ENCODE measurements at places on chromosomes 2 and 18.

- DNase-seq = no peak
These were observed 6.3 kb downstream of the PDCD1 start for GRCh38 chr2:241852116-241852980.

DNA sequence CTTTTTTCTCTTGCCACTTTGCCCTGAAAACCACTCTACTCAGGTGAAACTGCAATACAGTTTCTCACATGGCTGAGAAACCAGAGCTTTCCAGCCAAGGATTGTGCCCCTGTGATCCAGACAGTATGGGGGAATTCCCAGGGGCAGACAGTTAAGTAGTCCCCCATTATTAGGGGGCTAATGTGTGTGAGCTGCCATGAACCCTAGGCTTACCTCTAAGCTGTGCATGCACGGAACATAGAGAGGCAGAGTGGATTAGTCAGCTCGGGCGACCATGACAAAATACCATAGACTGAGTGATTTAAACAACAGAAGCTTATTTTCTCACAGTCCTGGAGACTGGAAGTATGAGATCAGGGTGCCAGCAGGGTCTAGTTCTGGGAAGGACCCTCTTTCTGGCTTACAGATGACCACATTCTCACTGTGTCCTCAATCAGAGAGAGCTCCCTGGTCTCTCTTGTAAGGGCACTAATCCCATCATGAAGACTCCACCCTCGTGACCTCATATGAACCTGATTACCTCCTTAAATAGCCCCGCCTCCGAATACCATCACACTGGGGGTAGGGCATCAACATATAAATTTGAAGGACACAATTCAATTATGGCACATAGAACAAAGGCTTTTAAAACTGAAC lies 215.1 kb downstream of the EIPR1 start:
- no peak for DNase-seq

DNA sequence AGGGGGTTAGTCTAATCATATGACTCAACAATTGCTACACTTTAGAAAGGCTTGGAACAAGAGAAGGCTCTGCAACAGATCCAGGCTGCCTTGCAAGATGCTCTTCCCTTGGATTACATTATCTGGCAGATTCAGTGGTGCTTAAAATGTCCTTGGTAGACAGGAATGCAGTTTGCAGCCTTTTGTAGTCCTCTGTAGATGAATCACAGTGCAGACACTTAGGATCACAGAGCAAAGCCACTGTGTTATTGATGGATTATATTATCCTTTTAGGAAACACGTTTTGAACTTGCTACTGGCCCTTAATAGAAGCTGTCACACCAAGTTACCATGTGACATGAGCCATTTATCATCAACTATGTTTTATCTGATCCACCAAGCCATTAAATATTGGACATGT lies 152.2 kb downstream of the CBLN2 start:
- no peak for DNase-seq

DNA sequence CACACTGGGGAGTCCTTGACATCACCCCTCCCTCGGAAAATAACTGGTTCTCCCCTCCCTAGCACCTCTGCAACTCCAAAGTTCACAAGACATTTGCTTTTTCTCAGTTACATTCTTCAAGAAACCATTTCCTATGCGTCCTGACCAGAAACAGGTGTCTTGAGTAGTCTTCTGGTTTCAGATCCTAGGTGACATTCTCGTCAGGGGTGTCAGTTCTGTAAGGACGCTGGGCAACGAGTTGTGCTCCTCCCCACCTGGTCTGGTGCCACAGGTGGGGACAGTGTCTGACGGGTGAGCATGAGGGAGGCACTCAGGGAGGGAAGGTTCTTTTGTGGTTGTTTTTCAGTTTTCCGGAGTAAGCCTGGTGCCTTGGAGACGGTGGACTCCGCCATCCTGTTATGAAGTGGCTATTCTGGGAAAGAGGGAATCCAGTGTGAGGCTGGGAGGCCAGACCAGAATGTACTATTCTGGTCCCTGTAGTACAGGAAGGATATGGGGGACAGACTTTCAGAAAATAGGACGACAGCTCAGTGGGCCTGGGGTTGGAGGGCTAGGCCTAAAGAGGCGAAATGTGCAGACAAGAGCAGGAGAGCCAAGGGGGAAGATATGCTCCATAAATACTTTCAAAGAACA lies 50.6 kb downstream of the EPAS1 start:
- DNase-seq = no peak

GRCh38 chr2:230866756-230867523 lies 2.2 kb downstream of the ITM2C start:
- DNase-seq = no peak

- no peak for DNase-seq
These were observed 619 bp upstream of the FAM168B start for GRCh38 chr2:131093696-131094462.

GRCh38 chr2:98867539-98868309 lies 68.3 kb downstream of the CRACDL start:
- DNase-seq = no peak

DNA sequence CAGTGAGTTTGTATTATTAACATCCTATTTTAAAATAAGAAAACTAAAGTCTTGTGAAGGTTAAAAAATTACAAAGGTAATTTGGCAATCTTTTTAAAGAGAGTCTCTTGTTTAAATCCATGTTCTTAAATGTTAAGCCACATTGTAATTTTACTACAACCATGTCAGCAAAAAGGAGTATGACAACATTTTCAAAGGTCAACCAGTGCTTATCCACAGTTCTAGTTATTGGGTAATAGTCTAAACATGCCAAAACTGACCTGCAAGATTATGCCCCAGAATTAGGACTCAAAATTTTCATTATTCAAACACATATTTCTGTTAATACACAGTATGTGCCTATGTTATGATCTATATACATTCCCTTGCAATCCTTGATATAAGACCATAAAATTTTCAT lies 1312.6 kb upstream of the CHAC2 start:
- no peak for DNase-seq

DNA sequence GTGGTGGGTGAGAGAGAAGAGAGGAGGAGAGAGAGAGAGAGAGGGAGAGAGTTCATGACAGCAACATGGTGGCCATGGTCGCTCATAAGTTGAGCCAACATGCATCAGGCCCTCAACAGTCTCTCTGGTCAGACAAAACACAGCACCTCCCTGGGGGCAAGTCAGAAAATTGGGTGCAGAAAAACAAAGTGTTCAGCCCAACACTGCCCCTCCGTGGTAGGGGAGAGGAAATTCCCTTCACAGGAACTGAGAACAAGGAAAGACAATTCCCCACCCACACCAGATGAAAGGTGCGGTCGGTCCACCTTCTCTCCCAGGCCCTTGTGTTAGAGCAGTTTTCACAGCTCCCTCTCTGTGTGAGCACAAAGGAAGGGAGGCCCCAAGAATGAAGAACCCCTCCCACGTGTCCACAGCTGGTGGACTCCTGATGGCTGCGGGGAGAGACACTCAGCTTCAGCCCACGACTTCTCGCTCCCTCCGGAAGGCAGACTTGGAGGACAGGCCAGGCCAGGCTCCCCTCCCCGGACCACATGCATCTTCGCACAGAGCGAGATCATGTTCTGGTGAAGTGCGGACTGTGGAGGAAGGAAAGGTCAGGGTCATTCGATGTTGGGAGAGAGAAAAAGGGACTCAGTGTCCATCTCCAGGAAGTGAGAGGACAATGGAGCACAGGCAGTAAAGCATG lies 181.7 kb downstream of the ANAPC1 start:
- peak; percentile 69 for DNase-seq

GRCh38 chr2:12502759-12503158 lies 214.0 kb upstream of the TRIB2 start:
- DNase-seq = no peak

GRCh38 chr2:9793156-9793917 lies 49.9 kb upstream of the TAF1B start:
- no peak for DNase-seq

DNA sequence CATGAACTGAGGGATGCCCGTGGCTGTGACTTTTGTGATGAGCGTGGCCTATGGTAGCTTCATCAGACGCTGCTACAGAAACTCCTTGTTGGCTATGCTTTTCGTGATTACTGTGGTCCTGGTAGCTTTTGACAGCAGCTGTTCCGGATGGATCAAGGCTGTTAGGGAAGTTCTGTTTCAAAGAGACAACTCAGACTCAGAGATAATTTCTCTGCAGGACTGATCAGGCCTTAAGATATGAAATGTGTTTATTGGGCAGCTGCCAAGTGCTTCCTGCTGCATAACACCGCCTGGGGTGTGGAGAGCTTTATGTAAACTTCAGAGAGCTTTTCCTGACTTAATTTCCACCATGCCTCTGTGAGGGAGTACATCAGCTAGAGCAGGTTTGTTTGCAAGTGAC lies 243.8 kb downstream of the TSN start:
- no peak for DNase-seq

GRCh38 chr2:59786684-59787083 lies 766.8 kb downstream of the BCL11A start:
- DNase-seq = no peak

- DNase-seq = no peak
These were observed 7.0 kb downstream of the ASTL start for GRCh38 chr2:96131152-96131812.

DNA sequence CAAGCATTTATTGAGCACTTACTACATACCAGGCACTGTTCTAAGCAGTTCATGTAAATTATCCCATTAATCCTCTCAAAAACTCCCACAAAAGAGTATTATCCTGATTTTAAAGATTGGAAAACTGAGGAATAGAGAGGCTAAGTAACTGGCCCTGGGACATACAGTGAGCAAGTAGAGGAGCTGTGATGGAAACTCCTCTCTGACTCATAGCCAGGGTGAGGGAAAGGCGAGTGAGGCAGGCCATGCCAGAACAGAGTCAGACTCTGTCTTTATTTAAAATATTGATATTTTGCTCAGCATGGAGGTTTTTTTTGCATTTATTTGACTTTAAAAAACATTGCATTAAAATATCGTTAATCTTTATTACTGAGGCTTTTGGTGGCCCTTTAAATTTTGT lies 208.0 kb downstream of the LOXHD1 start:
- no peak for DNase-seq

DNA sequence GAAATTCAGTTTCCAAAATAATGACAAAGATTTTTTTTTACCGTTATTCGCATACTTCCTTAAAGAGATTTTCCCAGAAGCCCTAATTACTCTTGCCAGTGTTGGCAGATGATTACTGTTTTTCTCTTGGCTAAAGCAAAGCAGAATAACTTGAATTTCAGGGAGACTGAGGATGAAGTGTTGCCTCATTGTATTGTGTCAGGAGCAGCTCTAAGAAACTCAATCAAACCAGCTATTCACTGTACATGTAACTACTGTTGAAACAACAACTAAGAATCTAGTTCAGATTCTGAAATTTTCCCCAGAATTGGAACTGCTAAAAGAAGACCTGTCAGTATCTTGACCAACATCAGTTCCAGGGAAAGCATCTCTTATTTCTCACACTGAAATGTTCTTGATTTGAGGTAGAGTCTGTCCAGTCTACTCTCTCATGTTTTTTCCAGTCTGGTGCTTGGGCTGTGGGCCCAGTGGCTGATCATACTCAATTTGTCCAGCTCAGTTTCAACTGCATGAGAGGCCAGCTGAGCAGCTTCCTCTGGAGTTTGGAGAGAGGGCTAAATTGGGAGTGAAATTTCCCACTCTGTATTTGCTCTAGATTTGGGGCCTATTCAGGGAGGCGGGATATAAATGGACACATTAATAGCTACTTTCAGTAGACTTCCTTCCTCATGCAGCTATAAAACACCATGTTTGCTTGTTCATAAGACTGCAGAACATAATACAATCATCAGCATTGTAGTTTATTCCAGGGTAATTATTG lies 78.5 kb downstream of the PPP1R1C start:
- DNase-seq = no peak

DNA sequence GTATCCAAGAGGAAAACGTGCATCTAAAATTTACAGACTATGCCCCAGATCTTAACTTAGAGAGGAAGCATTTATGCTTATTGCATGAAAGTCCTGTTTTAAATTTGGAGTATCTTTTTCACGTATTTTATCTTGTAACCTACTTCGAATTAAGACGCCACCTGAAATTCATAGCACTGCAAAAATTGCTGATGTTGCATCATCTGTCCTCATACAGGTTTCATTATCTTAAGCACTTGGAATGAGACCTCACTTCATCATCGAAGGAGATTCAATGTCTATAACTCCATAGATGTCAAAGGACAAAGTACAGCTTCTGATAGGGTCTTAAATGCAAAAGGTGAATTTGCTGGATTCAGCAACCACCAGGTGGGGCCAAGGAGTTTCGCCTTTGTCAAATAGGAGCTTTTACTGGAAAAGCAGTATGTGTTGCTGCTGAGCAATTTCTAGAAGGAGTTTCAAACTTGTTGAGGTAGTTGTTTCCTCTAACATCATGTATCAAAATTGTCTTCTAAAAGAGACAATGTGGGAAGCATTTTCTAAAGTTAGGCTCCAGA lies 106.4 kb upstream of the CCDC85A start:
- no peak for DNase-seq

GRCh38 chr2:215602997-215603396 lies 167.1 kb upstream of the FN1 start:
- DNase-seq = no peak

- DNase-seq = no peak
These were observed 220.5 kb downstream of the CYP26B1 start for GRCh38 chr2:71926876-71927756.

DNA sequence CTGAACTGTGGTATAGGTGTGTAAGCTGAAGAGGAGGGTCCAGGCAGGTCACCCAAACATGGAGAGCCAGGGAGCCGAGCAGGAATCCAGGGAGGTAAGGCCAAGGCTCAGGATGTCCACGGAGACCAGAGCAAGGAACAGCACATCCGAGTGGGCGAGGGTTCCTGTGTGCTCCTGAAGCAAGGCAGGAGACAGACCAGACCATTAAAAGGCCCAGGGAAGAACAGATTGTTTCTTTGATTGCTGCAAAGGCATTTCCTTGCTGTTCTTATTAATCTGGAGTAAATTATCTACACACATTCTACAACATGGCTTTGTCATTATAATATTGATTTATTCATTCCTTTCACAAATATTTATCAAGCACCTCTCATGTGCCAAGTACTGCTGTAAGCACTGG lies 50.1 kb upstream of the SPTBN1 start:
- DNase-seq = no peak

GRCh38 chr2:146324951-146325350 lies 1519.9 kb upstream of the ACVR2A start:
- no peak for DNase-seq

- no peak for DNase-seq
These were observed 10.5 kb downstream of the AQP12B start for GRCh38 chr2:240672076-240672700.

- DNase-seq = no peak
These were observed 52.6 kb downstream of the SH2D6 start for GRCh38 chr2:85470850-85471800.

GRCh38 chr2:68357605-68358337 lies 7.3 kb upstream of the PLEK start:
- peak; percentile 71 for DNase-seq

- DNase-seq = no peak
These were observed 11.1 kb upstream of the DLX1 start for GRCh38 chr2:172074254-172074653.

GRCh38 chr2:105757433-105757832 lies 12.7 kb downstream of the NCK2 start:
- DNase-seq = no peak

GRCh38 chr2:219251656-219252055 lies 1.4 kb upstream of the TUBA4B start:
- DNase-seq = no peak

GRCh38 chr2:222241128-222241870 lies 57.5 kb downstream of the PAX3 start:
- DNase-seq = no peak

GRCh38 chr2:189870381-189871085 lies 86.3 kb downstream of the PMS1 start:
- no peak for DNase-seq

- DNase-seq = no peak
These were observed 11.3 kb upstream of the SPATA3 start for GRCh38 chr2:230984393-230985220.
